Esophagus mucosa (tissue), 1 donor: ENCODE measurements at places on chromosomes 6 and 20.
A peak's percentile ranks its signal among the peaks of the same experiment; 100 is the strongest.

DNA sequence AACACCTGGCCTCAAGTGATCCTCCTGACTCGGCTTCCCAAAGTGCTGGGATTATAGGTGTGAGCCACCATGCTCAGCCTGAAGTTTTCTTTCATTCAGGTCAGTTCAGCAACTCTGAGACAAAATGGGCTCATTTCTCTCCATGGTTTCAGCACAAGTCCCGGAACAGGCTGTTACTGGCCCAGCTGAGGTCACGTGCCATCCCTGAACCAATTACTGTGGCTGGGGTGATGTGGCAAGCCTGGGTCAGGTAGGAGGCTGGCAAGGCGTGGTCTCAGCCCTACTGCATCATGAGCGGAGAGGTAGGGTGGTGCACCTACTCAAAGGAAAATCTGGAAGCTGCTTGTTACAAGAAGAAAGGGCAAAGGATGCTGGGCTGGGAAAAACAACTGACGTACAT, 326.4 kb downstream of the KIF16B start:
- no peak for ATAC-seq

- peak; percentile 95 for ATAC-seq
These were observed 76.0 kb downstream of the ADTRP start for GRCh38 chr6:11702500-11703130.

DNA sequence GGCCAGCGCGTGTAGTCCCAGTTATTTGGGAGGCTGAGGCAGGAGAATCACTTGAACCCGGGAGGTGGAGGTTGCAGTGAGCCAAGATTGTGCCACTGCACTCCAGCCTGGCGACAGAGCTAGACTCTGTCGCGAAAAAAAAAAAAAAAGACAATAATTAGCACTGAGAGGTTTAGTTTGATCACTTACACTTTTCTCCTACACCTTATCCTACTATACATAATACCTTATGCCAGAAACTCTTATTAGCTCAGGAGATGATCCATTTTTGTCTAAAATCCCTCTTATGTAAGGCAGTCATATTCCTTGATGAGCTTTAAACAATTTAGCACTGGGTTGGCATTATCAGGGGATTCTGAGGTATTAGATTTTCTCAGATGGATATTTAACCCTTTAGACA, 3.6 kb upstream of the MTFR2 start:
- ATAC-seq = no peak

- ATAC-seq = no peak
These were observed 233.8 kb downstream of the BCKDHB start for GRCh38 chr6:80340280-80340679.

- no peak for ATAC-seq
These were observed 492.0 kb upstream of the SULF2 start for GRCh38 chr20:48277266-48277665.

DNA sequence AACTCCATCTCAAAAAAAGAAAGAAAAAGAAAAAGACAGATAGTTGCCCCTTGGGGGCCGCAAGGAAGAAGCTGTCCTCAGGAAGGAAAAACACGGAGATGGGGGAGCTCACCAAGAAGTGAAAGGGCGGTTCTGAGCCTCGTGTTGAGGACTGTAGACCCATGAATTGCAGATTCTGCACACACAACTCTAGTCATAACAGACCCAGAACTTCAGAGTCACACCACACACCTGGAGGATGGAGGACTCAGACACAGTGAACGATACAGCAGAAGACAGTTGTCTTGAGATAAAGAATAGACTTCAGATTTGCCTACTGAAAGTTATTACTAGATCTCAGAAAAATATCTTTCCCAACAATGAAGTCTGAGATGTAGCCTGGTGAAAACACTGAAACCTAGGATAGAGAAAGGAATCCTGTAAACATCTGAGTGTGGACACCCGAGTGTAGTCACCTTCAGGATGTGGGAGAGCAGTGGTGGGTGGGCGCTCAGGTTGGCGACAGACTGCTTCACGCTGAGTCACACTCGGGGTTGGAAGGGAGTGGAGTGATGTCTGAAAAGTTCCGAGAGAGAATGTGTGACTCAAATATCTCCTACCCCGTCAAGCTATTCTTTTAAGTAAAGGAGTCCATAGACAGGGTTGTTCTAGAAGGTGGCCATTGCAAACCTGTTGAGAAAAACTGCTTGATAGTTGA, 88.1 kb downstream of the MAP3K4 start:
- ATAC-seq = peak; percentile 38

DNA sequence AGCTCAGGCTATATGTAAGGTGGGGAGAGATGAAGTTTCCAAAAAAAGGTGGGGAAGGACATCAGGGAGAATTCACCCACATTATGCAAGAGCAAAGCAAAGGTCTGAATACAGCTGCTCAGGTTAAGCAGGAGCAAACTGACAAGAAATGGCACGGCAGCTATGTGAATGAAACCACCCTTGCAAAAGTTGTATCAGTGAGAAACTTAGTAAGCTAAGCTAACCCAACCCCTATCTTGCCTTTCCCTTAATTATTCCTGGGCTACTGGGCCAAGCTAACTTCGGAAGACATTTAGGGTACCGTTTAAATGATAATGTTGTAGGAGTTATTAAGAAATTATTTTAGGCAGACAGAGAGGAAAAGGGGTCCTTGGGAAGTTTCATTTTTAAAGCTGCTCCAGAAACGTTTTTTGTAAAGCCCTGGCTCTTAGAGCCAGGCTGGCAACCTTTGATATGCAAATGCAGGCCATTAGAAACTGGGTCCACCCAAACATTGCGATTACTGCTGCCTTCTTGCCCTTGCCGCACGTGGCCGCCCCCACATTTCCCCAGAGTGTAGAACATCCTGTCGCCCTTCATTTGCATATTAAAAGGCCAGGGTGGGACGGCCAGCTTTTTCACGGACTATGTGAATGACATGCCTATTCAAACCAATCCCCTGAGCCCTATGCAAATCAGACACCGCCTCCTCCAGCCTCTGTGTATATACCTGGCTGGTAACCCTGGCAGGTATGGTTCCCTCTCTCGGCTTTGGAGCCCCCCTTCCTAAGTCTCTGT, 60.5 kb upstream of the SAMD5 start:
- peak; percentile 77 for ATAC-seq

DNA sequence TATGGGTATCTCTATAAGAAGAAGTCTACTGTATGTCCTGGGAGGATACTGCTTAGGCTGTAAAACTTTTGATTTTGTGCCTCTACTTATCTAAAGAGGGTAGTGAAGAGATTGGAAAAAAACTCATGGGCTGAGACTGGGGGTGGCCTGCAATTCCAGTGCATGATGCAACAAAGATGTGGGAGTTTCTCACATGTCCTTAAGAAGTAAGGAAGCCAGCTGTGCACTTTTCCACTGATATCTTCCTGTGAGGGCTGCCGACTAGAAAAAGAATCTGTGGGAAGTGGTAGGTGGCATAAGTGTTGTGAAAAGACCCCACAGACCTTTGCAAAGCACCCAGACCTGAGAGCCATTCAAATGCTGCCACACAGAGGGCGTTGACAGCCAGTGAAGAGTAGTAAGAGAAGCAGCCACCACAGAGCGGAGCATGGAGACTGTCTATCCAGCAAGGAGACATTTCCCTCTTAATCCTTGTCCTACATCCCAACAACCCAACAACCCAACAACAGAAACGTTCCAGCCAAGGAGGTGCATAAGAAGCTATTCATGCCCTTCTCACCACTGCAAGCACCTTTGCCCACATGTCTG, 65.1 kb downstream of the PFDN4 start:
- no peak for ATAC-seq

GRCh38 chr6:41179163-41179562, 16.2 kb upstream of the TREM2 start:
- ATAC-seq = no peak

- ATAC-seq = peak; percentile 10
These were observed 22.9 kb downstream of the DNAJC5 start for GRCh38 chr20:63917811-63918210.

DNA sequence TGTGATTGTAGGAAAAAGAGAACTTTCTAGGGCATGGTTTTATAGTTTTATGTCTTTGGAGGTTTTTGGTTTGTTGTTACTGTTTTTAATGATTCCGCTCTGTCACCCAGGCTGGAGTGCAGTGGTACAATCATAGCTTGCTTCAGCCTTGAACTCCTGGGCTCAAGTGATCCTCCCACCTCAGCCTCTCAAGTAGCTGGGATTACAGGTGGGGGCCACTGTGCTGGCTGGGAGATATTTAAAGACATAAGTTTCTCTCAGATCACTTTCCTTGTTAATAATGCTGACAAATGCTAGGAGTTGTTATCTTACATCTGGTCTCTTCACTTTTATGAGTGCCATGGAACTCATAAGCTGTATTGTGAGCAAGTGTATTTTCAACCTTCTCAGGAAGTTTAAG, 116.3 kb downstream of the SCAF8 start:
- ATAC-seq = no peak

DNA sequence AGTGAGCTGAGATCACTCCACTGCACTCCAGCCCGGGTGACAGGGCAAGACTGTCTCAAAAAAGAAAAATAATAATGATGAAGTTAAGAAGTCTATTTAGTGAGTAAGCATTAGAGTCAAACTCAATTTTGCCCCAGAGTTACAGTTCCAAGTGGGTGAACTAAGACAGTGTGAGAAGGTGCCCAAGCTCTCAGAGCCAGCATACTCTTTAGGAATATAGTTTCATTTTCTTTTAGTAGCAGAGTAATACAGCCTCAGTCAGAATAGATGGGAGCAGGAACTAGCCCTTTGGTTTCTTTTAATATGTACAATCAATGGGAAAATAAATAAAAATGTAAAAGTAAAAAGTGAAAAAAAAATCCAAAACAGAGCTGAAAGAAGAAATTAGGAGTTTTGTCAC, 87.0 kb upstream of the ADGRF1 start:
- ATAC-seq = no peak

DNA sequence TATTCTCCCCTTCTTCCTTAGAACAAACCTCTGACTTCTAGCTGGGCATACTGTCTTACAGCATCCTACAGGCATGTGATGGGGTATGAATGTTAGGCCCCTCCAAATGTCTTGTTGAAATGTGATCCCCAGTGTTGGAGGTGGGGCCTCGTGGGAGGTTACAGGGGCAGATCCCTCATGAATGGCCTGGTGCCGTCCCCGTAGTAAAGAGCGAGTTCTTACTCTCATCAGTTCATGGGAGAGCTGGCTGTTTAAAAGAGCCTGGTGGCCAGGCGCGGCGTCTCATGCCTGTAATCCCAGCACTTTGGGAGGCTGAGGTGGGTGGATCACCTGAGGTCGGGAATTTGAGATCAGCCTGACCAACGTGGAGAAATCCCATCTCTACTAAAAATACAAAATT, 15.5 kb downstream of the OVOL2 start:
- no peak for ATAC-seq

DNA sequence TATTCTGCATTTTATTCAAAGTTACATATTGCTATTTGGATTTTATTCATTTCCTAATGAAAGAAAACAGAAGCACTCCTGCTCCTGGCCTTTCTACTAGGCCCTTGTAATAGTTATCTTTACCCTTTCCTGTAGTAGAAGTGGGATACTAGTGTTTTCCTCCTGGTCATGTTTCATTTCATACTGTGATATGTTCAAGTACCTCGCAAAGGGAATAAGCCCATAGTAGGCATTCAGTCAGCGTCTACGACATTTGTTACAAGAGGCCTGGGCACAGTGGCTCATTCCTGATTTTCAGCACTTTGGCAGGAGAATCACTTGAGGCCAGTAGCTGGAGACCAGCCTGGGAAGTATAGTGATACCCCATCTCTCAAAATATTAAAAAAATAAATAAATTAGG, 154.1 kb downstream of the ARID1B start:
- no peak for ATAC-seq
